ENCODE measurements at places on chromosomes 13 and 19.

GRCh38 chr13:38688674-38689073 lies 1.8 kb downstream of the FREM2 start:
- H3K27me3 ChIP-seq = no peaks in the 10 kb centered on the region
- DNase-seq = no peak
- H3K27ac ChIP-seq = no peak overlapping the region
- no peaks in the 10 kb centered on the region for H3K36me3 ChIP-seq
- H3K4me3 ChIP-seq = no peak overlapping the region
- no peaks in the 10 kb centered on the region for H3K4me1 ChIP-seq

DNA sequence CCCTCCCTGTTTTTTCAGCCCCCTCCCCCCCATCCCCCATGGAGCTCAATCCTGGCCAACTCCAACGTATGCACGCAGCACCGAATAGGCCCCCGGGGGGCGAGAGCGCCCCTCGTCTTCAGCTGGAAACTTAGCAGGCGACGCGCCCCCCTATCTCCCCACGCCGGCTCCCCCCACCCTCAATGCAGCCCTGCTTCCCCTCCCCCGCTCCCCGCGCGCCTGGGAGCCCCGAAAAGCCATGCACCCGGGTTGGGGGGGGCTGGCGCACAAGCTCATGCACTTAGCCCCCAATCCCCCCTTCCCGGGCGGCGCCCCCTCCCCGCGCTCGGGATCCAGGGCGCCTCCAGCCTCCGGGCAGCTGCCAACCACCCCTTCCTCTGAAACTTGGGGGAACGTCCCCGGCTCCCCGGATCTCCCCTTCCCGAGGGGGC lies 508 bp downstream of the ZBTB7A start:
- H3K4me3 ChIP-seq = peak overlapping the region; percentile 97
- H3K36me3 ChIP-seq = no peaks in the 10 kb centered on the region
- H3K4me1 ChIP-seq = peaks cover 10% of the 10 kb centered on the region
- DNase-seq = no peak
- H3K27ac ChIP-seq = no peak overlapping the region

- no peaks in the 10 kb centered on the region for H3K36me3 ChIP-seq
- no peak for DNase-seq
- no peaks in the 10 kb centered on the region for H3K27me3 ChIP-seq
- no peaks in the 10 kb centered on the region for H3K4me1 ChIP-seq
Observed at GRCh38 chr13:76799696-76800095, 86.5 kb downstream of the KCTD12 start.

GRCh38 chr13:113658836-113659235 lies 838 bp upstream of the ATP4B start:
- no peak overlapping the region for H3K4me3 ChIP-seq
- H3K27me3 ChIP-seq = no peaks in the 10 kb centered on the region
- H3K27ac ChIP-seq = no peak overlapping the region
- H3K36me3 ChIP-seq = no peaks in the 10 kb centered on the region
- no peaks in the 10 kb centered on the region for H3K4me1 ChIP-seq
- no peak for DNase-seq

DNA sequence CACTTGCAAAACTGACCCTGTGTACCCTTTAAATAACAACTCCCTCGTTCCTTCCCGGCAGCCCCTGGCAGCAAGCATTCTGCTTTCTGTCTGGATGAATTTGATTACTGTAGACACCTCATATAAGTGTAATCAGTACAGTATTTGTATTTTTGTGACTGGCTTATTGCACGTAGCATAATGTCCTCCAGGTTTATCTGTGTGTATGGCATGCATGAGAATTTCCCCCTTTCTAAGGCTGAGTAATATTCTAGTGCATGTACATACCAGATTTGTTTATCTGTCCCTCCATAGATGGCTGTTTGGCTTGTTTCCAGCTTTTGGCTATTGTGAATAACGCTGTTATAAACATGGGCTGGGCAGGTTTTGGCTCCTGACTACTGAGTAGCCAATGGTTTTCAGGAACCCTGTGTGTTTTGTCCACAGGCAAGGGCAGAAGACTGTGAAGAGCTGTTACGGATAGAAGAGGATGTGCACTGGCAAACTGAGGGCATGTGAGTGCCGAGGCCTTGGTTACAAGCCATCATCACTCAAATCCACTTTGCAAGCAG lies 98.0 kb downstream of the ESD start:
- no peak overlapping the region for H3K4me3 ChIP-seq
- no peak overlapping the region for H3K27ac ChIP-seq
- no peaks in the 10 kb centered on the region for H3K36me3 ChIP-seq
- no peak for DNase-seq
- H3K27me3 ChIP-seq = no peaks in the 10 kb centered on the region

DNA sequence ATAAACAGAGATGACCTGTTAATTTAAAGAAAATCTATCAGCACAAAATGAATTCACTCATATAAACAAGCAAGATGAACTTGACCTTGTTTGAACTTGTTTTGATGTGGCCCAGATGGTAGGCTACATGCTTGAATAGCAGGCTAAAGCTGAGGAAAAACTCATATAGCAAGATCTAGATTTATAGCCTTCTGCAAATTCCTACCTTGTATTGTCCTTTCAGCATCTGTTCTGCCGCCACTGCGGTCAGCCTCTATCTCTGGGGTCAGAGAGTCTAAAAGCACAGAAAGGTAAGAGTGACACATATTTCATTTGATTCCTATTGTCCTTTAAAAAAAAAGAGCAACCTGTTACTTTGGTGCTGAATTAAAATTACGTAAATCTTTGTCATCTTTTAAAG lies 392.1 kb downstream of the DACH1 start:
- no peak for DNase-seq
- no peaks in the 10 kb centered on the region for H3K36me3 ChIP-seq
- H3K4me3 ChIP-seq = no peak overlapping the region
- H3K4me1 ChIP-seq = no peaks in the 10 kb centered on the region
- H3K27me3 ChIP-seq = no peaks in the 10 kb centered on the region

DNA sequence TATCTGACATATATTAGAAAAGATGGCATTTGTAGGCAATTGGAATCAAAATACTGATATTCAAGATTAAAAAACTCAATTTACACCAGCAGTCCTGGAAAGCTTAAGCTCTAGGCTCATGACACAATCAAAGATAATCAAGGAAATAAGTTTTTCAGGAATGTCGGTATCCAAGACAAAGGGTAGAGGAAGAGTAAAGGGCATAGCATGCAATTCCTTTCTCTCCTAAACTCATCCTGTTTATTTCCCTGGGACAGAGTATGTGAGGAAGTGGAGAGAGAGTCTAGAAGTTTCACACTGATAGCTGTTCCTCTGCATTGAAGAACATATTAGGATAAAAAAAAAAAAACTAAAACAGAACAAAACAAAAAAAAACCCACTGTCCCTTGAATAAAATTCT lies 2452.1 kb downstream of the PCDH9 start:
- H3K27me3 ChIP-seq = no peaks in the 10 kb centered on the region
- no peaks in the 10 kb centered on the region for H3K4me1 ChIP-seq
- H3K36me3 ChIP-seq = no peaks in the 10 kb centered on the region
- no peak overlapping the region for H3K27ac ChIP-seq
- no peak for DNase-seq

DNA sequence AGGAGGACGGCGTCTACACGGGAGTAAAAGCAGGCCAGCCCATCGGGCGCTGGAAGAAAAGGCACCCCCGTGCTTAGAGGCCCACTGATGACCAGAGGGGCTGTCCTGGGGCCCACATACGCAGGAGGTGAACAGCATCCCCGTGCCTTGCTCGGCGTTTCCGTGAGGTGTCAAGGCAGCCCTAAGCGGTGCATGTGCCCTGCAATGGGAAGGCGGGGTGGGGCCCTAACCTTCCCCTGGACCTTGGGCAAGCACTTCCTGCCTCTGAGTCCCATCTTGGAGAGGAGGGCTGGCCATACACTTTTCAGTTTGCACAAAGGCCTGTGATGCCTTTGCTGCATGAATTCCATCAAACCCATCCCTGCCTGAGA lies 47.8 kb upstream of the ATP11A start:
- H3K4me3 ChIP-seq = no peak overlapping the region
- DNase-seq = no peak
- H3K4me1 ChIP-seq = no peaks in the 10 kb centered on the region
- H3K36me3 ChIP-seq = no peaks in the 10 kb centered on the region

DNA sequence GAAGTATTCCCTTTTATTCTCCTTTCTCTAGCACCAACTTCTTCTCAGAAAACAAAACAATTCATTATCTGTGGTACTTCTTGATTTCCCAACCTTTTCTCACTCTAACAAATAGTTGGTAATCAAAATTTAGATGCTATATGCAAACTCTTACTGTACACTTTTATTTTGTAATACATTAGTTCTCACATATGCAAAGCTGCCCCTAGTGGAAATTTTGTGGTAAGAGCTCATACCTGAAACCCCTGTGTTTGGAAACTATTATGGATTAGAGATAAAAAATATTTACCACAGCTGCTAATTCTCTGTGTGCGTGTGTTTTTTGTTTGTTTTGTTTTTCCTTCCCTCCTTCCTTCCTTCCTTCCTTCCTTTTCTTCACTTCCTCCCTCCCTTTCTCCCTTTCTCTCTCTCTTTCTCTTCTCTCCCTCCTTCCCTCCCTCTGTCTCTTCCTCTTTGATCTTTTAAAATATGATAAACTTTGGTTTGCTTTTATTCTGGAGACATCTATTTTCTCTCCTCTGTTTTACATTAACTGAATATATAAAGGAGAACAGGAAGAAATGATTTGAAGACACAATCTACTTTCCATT lies 537.4 kb downstream of the SLITRK6 start:
- peak; percentile 44 for DNase-seq
- no peak overlapping the region for H3K4me3 ChIP-seq
- H3K27me3 ChIP-seq = no peaks in the 10 kb centered on the region

DNA sequence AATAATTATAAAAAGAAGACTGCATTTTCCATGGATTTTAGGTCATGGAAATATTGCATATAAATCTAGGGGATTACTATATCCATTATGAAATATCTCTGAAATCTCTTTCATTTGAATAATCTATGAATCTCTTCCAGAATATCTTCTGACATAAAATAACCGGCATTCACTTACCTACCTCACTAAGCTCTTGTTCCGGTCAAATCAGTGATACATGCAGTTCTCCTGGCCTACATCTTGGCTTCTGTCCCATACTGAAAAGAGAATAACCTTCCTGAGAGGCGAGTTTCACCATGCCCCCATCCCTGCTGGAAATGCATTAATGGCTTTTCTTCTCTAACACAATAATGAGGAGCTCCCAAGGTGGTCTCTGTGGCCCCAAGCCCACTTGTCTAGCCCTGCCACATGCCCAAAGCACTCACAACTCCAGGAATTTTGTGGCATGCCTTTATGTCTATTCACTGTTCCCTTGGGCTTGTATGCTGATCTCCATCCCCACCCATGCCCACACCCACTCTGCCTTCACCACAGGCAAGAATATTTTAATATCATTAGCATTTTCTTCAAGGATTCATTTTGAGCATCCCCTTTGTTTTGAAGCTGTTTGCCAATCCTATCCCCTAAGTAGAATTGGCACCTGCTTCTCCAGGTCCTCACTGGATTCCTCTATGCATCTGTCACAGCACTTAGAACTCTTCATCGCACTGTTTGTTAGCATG lies 401.6 kb downstream of the COG6 start:
- no peaks in the 10 kb centered on the region for H3K36me3 ChIP-seq
- H3K27me3 ChIP-seq = no peaks in the 10 kb centered on the region

DNA sequence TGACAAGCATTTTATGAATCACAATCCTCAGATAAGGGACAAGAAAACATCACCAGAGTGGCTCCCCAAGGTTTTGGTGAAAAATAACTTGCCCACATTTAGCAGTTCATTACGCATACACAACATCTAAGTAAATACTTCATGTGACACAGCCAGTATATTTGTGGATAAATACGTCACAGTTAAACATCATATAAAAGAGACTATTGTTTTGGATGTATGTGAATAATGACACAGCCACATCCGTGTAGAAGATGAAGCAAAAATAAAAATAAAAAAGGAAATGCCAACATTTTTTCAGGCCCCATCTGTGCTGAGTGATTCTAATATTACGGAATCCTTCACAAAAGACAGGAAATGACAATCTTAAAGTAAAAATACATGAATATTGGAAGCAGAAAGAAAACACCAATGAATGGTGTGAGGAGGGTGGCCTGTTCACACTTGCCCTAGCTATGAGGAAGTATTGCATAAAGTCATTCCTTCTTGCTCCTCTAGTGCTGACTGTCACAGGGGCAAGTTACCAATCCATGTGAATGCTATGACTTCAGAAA lies 457.1 kb downstream of the KLF12 start:
- no peak for DNase-seq
- H3K27ac ChIP-seq = no peak overlapping the region
- no peaks in the 10 kb centered on the region for H3K27me3 ChIP-seq
- no peaks in the 10 kb centered on the region for H3K36me3 ChIP-seq
- H3K4me3 ChIP-seq = no peak overlapping the region
- H3K4me1 ChIP-seq = no peaks in the 10 kb centered on the region

GRCh38 chr19:50599427-50599826 lies 31.2 kb upstream of the LRRC4B start:
- no peaks in the 10 kb centered on the region for H3K4me1 ChIP-seq
- no peak overlapping the region for H3K27ac ChIP-seq
- H3K27me3 ChIP-seq = peaks cover 68% of the 10 kb centered on the region
- no peak for DNase-seq
- H3K36me3 ChIP-seq = no peaks in the 10 kb centered on the region

- no peak for DNase-seq
- H3K27me3 ChIP-seq = peaks cover 9% of the 10 kb centered on the region
- H3K4me3 ChIP-seq = no peak overlapping the region
Observed at GRCh38 chr19:6728346-6728745, 7.9 kb upstream of the C3 start.

- H3K4me1 ChIP-seq = no peaks in the 10 kb centered on the region
- no peak overlapping the region for H3K27ac ChIP-seq
- DNase-seq = no peak
- H3K4me3 ChIP-seq = no peak overlapping the region
Observed at GRCh38 chr13:26909477-26909876, 148.9 kb upstream of the GPR12 start.

GRCh38 chr19:27881213-27881612 lies 1331.7 kb downstream of the UQCRFS1 start:
- H3K27ac ChIP-seq = no peak overlapping the region
- no peaks in the 10 kb centered on the region for H3K4me1 ChIP-seq
- no peaks in the 10 kb centered on the region for H3K27me3 ChIP-seq
- DNase-seq = no peak
- H3K36me3 ChIP-seq = no peaks in the 10 kb centered on the region

DNA sequence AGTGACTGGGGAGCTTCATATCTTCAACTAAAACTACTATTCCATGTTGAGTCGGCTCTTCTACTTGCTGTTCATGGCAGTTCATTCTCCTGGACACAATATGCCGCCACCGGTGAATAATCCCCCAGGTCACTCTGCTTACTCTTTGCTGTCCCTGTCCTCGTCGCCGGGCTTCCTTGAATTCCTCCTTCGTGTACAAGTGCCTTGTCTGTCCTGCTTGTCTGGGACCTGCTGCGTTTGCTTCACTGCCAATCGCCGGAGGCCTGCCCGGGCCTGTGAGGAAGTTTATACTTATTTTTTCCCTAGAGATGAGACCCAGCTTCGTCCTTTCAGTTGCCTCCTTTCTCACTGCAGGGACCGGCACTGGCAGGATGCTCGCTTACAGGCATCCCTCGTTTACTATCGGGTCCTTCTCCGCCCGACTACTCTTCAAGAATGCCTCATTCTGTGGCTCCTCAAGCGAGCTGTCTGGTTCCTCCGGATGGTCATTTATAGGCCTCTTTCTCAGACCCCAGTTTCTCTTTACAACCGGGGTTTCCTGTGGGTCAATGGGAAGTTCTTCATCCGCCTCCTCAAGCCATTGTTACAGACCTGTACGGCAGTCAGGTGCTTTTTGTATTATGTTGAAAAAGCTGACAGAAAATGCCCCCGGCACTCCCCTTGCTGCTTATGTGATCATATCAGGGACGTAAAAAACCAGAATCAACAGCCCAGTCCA lies 5.5 kb upstream of the ERVV-1 start:
- no peaks in the 10 kb centered on the region for H3K27me3 ChIP-seq
- no peaks in the 10 kb centered on the region for H3K36me3 ChIP-seq
- DNase-seq = no peak
- H3K4me1 ChIP-seq = no peaks in the 10 kb centered on the region
- no peak overlapping the region for H3K27ac ChIP-seq
- no peak overlapping the region for H3K4me3 ChIP-seq
